Stimulated activated CD4-positive, alpha-beta T cell treated with anti-CD3 and anti-CD28 coated beads, Interleukin-1b, Interleukin-23, amount 100 ng/mL, for 1 hour (primary cell): ENCODE measurements at places on chromosomes 2 and 18.
A peak's percentile ranks its signal among the peaks of the same experiment; 100 is the strongest.

GRCh38 chr2:10584242-10584753 lies 105.5 kb downstream of the NOL10 start:
- no peak for DNase-seq

GRCh38 chr2:75233965-75234364 lies 34.6 kb upstream of the TACR1 start:
- no peak for DNase-seq

DNA sequence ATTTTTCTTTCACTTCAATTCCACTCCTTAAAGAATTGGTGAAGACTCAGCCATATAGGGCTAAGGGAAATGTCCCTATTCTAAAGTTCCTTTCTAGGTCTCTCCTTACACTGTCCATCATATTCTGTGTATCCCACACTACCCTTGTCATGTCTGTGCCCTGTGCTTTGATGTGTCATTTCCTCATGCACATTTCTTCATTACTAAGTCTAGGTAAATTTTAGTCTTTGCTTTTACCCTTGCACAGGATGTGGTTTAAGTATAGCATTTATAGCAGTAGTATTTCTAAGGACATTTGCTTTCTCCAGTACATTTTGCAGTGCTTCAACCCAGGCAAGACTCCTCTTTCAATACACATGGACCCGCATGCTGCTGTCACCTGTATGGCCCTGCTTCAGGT lies 221.5 kb upstream of the ACVR2A start:
- DNase-seq, result no peak

GRCh38 chr2:180481998-180482397 lies 474.9 kb upstream of the CWC22 start:
- no peak for DNase-seq

DNA sequence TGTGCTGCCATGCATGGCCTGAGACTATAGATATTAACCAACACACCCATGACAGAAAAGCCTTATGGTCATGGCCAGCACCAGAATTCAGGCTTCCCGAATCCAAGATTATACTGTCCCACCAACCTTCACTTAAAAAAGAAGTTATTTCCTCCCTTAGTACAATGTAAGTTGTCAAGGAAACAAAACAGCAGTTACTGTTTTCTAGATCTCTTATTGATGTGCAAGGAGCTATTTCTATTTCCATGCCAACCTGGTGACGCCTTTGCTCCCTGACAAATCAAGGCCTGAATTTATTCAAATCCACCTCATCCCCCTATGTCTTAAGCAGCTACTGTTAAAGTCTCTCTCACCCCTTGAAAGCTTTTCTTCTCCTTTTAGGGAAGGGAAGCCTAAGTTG lies 249.3 kb downstream of the ZNF521 start:
- DNase-seq, result no peak

- DNase-seq, result no peak
Observed at GRCh38 chr2:106547164-106547903, 60.2 kb downstream of the CD8B2 start.

DNA sequence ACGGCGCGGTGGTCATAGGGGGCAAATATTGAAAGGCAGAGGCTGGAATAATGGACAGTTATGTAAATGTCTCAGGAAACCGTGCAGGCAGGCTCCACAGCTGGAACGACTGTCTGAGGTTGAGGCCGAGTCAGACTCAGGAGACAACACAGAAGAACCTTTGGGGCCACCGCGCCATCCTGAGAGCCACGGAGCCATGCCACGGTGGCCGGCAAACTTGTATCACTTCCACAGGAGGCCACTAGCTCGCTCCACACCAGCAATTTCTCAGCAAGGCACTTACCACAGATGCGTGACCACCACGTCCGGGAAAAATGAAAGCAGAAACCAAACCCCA lies 156.7 kb upstream of the SALL3 start:
- DNase-seq, result no peak

DNA sequence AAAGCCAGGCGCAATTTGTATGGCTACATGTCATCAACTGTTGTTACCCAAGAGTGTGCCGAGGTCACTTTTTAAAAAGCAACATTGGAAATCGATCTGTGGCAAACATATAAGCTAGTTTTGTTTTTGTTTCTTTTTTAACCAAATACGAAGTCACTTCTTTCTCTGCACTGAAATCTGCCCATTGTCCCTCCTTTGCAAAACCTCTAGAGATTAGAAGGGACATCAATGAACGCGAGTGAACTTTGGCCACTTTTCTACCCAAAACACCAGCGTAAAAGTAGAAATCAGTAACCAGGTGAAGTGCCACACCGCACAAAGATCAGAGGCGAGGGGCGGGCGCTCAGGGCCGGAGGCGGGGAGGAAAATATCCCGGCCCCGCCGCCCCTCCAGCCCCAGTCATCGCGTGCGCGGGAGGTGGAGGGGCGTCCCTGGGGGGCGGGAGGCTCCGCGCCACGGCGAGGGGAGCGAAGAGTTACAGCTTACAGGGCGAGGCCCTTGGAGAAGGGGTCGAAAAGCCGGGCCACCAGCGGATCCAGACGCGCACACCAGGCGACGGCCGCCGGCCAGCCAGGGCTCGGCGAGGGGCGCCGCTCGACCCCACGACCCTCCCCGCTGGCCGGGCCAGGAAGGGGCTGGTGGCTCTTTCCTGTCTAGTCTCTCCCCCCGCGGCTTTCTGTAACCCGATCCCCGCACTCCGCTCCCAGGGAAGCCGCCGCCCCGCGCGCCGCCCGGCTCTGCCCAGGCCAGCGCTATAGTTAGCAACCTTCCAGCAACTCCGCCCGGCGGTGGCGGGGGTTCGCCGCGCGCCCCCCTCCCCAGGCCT lies 993 bp downstream of the RBMS1 start:
- peak; percentile 11 for DNase-seq

- no peak for DNase-seq
Observed at GRCh38 chr2:22056621-22057132, 932.9 kb downstream of the TDRD15 start.

GRCh38 chr2:148455791-148456190 lies 188.8 kb upstream of the EPC2 start:
- no peak for DNase-seq

GRCh38 chr18:50281972-50282520 lies 723 bp upstream of the MBD1 start:
- DNase-seq, result no peak

DNA sequence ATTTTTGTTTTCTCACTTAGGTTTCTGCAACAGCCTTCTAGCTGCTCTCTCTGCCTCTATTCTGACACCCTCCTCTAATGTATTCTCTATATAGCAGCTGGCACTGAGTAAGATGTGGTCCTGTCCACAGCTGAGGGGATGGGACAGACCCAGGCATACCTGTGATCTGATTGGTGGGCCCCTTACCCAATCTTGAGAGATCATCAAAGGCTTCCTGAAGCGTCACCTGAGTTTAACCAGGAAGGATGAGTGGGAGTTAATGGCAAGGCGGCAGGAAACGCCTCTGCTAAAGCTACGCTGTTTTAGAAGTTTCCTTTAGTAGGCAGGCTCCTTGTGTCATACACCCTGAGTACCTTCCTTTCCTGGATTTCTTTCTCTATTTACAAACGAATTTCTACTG lies 5.7 kb upstream of the TET3 start:
- DNase-seq, result peak; percentile 41

GRCh38 chr18:13260197-13260934 lies 41.8 kb downstream of the LDLRAD4 start:
- no peak for DNase-seq

DNA sequence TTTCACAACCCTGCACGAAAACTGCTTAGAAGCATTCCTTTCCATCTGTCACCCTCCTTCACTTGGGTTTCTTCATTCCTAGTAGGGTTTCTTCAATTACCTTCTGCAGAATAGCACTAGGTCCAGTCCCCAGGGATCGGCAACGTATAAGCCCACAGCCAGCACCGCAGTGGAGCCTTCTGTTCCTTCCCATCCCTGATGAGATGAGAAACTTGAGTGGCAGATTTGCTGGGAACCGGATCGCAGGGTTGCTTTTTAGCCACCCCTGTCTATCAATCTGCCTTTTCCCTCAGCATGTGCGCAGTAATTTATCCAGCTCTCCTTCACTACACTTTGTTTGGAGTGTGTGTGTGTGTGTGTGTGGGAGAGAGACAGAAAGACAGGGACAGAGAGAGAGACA lies 94.2 kb downstream of the CD8B2 start:
- no peak for DNase-seq

DNA sequence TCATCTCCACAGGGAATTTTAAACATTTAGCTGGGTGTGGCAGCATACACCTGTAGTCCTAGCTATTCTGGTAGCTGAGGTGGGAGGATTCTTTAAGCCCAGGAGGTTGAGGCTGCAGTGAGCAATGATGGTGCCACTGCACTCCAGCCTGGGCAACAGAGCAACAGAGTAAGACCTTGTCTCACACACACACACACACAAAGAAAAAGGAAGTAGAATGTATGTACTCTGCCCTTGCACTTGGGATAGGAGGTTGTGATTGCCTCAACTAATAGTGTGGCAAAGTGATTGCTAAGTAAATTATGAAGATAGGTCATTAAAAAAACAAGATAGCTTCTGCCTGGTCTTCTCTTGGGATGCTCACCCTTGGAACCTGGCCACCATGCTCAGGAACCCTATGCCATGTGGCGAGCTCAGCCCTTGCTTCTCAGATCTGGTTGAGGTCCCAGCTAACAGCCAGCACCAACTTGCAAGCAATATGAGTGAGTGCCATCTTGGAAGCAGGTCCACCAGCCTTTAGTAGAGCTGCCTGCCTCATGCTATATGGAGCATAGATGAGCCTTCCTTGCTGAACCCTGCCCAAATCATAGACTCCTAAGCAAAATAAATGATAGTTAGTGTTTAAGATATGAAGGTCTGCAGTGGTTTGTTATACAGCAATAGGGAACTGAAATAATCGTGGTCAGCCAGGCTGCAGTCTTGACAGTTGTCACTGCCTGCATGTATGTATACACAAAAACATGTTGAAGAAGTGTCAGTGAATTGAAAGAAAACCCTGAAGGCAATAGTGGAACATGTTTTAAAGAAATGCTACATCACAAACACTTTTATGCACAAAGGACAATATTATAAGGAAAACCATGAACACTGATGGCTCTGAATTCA lies 30.1 kb upstream of the PNO1 start:
- DNase-seq, result no peak

- DNase-seq, result peak; percentile 62
Observed at GRCh38 chr2:174748948-174749347, 15.3 kb downstream of the CHRNA1 start.

DNA sequence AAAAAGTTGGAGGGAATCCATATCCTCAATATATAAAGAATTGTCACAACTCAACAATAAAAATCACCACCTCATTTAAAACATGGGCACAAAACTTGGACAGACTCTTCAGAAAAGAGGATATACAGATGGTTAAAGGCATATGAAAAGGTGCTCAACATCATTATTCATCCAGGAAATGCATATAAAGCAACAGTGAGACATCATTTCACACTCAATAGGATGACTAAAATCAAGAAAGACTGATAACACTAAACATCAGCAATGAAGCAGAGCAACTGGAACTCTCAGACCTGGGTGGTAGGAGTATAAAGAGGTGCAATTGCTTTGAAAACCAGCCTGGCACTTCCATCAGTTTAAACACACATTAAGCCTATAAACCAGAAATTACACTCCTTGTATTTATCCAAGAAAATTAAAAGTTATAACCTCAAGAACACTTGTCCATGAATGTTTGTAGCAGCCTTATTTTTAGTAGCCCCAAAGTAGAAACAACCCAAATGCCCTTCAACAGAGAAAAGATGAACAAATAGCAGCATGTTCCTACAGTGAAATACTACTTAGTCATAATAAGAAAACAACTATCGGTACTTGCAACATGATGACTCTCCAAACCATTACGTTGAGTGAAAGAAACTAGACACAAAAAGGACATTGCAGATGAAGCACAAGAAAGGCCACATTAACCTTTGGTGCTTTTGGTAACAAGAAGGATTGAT lies 79.1 kb upstream of the TANC1 start:
- DNase-seq, result no peak

DNA sequence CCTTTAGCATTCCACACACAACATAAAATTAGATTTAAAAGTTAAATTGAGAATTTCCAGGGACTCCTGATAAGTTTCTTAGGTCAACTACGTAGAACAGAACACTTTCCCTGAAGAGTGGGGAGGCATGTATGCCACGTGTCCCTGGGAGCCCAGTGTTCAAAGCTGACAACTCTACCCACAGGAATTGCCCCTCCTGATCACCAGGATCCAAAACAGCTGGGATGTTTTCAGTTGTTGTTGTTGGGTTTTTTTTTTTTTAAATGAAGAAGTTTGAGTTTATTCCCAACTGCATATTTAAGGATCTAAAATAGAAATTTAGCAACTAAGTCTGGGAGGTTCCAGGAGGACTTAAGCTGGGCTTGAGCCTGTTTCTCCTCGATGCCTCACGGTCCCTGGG lies 100.5 kb downstream of the TPGS2 start:
- DNase-seq, result no peak

- no peak for DNase-seq
Observed at GRCh38 chr18:37779220-37779619, 213.6 kb upstream of the CELF4 start.

GRCh38 chr2:75310876-75311275 lies 111.6 kb upstream of the TACR1 start:
- DNase-seq, result no peak

DNA sequence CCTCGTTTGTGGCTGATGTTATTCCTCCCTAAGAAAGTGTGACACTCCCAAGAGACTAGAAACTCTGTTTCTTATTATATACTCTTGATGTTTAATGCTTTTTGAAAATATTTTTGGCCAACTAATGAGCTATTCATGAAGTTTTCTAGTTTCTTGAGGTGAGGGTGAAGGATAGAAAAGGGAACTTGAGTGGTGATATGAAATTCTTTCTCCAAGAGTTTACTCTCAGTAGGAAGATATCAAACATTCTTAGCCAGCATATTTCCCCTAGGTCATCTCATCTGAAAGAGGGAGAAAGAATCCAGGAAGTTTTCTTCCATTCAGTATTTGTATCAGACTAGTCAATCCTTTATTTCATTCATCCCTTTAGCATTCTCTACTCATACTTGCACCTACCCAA lies 95.7 kb downstream of the MAP3K20 start:
- no peak for DNase-seq

DNA sequence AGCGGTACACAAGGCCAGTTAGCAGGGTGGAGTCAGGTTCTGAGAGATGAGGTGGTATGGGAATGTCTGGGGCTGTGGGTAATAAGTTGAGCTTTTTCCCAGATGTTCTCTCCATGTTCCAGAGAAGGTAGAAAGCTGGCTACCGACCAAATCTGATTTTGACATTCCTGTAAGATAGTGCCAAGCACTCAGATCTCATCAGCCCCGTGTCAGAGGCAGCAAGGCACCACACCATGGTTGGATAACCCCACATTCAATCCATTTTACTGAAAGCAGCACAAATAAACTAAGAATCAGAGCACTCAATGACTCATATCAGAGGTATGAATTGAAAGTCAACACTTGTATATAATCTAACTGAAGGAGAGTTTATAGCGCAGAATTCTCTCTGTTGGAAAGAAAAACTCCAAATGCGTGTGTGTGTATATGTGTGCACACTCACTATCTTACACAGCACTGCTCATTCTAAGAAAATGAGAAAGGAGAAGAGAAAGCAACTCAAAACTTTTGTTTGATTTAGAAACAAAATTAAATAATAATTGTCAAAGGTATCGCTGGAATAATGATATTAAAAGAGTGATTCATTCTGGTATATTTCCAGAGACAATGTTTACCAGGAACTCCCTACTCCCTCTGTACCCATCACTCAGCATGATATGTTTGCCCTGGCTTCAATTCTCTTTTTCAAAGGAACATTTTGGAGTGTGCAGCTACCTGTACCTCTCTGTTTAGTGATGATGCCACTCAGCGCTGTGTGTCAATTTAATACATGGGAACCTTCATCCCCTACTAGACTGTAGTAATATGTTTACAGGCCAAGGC lies 375.1 kb upstream of the ID2 start:
- DNase-seq, result no peak
